IgD-negative memory B cell (primary cell): ENCODE measurements at places on chromosomes 12 and 14. TPM values are rescaled to one million over a fixed set of nuclear protein-coding genes. Genes with fewer than 3 reads are reported as not detected.

The FGFR1OP2 gene
- polyA plus RNA-seq = 66.2 TPM

The GPR65 gene
- polyA plus RNA-seq = 12.1 TPM

The SDR39U1 gene
- 94.0 TPM for polyA plus RNA-seq

The TAC3 gene
- not detected for polyA plus RNA-seq

The CLEC4D gene
- polyA plus RNA-seq = not detected

The OR6C2 gene
- polyA plus RNA-seq = not detected

The HOXC11 gene
- not detected for polyA plus RNA-seq

The LARP4 gene
- 21.3 TPM for polyA plus RNA-seq

The NEUROD4 gene
- polyA plus RNA-seq = not detected

The LRRC43 gene
- not detected for polyA plus RNA-seq

The SDR9C7 gene
- not detected for polyA plus RNA-seq

The PTPN6 gene
- polyA plus RNA-seq = 1,038 TPM

The CAPZA3 gene
- polyA plus RNA-seq = not detected

The ALDH6A1 gene
- polyA plus RNA-seq = 14.3 TPM

The NYNRIN gene
- polyA plus RNA-seq = not detected

The IFNG gene
- polyA plus RNA-seq = not detected

The MIP gene
- not detected for polyA plus RNA-seq

The SYT1 gene
- 1.6 TPM for polyA plus RNA-seq

The TMEM119 gene
- polyA plus RNA-seq = 0.33 TPM

The GSG1 gene
- polyA plus RNA-seq = not detected

The WSCD2 gene
- 2.8 TPM for polyA plus RNA-seq

The PRB2 gene
- polyA plus RNA-seq = not detected

The KLRB1 gene
- polyA plus RNA-seq = 5.7 TPM

The CLEC6A gene
- not detected for polyA plus RNA-seq

The KCNJ8 gene
- polyA plus RNA-seq = not detected
